ENCODE measurements at places on chromosomes 11 and 22. TPM values are rescaled to one million over a fixed set of nuclear protein-coding genes. Genes with fewer than 3 reads are reported as not detected.

DNA sequence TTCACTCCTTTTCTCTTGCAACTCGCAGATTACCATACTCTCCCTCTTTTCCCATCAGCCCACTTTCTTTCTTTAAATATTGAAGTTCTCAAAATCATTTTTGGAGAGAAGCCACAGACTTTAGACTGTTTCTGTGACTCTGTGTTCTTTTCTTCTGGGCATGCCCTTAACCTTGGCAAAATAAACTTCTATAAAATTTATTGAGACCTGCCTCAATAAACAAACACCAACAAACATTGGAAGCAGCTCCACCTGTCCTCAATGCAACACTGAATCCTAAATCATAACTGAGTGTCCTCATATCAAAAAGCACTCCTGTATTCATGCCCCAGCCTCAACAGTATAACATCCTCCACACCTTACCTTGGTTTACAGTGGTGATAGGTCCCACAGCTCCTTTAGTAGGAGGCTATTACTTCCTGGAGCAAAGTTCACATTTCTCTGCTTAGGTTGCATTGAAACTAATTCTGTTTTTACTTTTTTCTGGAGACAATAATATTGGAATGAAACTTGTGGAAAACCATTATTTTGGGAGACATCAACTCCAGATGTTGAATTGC is 320.0 kb upstream of the LRRC4C start:
- H3K36me3 ChIP-seq = no peaks in the 10 kb centered on the region
- H3K4me1 ChIP-seq = no peaks in the 10 kb centered on the region
- no peak for DNase-seq
- H3K27ac ChIP-seq = no peak overlapping the region
- H3K4me3 ChIP-seq = no peak overlapping the region

DNA sequence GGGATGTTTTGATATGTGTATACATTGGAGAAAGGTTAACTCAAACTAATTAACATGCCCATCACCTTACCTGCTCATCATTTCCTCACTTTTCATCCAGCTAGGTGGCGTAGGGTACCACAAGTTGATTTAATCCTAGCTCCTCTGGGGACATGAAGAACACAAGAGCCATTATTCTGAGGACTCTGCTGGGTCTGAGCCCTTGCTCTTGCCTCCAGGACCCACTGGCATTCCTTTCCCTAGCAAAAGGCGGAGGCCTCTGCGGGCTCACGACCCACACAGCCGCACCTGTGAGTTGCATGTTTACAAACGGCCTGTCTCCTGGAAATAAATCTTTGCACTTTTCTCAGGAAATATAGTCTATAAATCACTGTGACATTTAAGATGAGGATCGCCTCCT is 871.9 kb downstream of the TBC1D22A start:
- no peak overlapping the region for H3K4me3 ChIP-seq
- no peaks in the 10 kb centered on the region for H3K36me3 ChIP-seq
- H3K4me1 ChIP-seq = no peaks in the 10 kb centered on the region
- H3K27me3 ChIP-seq = no peaks in the 10 kb centered on the region
- no peak overlapping the region for H3K27ac ChIP-seq
- DNase-seq = no peak

Gene OPCML
- total RNA-seq = not detected

Gene TEF
- total RNA-seq = 3.6 TPM

Gene RBMXL2
- not detected for total RNA-seq
